ENCODE measurements at places on chromosomes 1 and 21.

DNA sequence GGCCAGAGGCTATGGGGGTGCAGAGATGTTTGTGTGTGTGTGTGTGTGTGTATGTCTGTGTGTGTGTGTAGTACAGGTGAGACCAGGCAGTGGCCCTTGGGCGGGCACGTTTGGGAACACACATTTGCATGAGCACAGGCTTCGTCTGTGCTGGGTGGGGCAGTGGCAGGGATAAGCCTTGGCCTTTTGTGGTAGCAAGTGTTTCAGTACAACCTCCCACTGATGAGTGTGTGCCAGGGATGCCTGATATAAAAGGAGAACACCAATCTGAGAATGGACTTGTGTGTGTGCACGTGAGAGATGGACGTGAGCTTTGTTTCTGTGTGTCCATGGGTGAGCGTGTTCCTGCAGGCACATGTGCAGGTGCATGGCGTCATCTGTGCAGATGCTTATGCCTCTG is 3.0 kb downstream of the NTRK1 start:
- no peak for DNase-seq

DNA sequence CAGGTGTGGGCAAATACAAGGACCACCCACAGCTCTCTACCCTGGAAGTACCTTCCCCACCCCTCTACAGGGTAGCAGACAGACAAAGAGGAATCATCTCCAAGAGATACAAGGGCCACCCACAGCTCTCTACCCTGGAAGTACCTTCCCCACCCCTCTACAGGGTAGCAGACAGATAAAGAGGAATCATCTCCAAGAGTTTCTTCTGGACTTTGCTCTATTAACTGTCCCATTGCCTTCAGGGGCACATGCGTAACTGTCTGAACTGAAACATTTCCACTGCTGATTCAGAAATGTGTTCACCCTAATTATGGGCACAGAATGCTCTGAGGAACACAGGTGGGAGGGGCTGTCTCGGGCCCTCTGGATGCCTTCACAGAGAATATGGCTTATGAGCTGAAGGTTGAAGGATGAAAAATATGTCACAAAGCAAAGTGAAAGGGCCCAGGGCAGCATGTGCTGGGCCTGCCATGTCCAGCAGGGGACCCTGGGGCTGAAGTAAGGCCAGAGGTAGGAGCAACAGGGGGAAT is 43.9 kb downstream of the ZNF281 start:
- DNase-seq: no peak

- peak; percentile 45 for DNase-seq
Measured at GRCh38 chr1:25204797-25205480, 27.4 kb downstream of the SYF2 start.

DNA sequence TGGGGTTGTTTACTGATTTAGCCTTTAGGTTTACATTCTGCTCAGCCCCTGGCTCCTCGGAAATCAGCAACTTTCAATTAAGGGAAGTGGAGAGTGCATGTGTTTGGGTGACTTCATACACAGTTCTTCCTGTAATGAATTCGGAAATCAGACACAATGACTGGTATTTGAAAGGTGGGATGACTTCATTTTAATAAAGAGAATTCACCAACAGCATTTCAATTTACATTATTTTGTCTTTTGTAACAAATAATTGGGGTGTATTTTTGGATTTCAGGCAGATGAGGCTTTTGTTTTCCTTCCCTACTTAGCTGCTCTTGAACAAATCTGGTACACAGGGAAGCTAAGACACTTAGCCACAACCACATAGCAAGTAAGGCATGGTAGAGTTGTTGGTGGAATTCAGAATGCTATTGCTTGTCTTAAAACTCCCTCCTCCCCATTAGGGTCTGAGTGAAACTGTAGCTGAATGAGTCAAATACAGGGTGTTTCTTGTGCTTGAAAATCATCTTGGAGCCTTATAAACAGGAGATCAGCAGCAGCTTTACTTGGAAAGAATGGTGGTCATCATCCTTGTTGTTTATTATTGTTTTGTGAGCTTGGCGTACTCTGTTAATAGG is 917 bp downstream of the STX12 start:
- no peak for DNase-seq

DNA sequence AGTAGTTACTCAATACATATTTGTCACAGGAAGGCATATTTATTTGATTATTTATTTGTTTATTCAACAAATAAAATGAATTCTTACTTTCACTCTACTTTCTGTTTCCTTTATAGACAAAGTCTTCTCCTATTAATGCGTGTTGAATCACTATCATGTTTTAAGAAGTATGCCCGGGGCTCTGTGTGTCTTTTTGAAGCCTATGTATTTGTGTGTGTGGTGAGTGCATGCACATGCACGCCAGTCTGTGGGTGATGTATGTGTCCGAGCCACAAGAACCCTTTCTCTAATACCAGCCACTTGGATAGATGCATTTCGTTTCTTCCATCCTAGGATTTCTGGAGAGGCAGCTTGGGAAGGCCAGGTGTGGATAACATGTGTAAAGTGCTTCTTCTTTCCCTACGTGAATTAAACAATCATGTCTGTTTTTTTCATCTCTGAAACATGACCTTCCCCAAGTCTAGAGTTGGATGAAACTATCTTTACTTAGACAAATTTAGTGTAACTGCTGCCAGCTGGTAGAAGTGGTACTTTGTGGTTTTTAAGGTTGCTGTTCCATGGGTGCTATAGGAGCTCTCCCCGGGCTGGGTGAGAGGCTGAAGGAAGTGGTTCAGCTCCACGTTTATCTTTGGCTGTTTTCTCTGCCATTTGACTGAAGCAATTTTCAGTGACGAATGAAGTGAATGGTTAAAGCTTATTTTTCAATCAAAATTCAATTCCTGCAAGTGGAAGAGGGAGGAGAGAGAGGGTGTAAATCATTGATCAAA is 46.8 kb upstream of the PPM1J start:
- no peak for DNase-seq

DNA sequence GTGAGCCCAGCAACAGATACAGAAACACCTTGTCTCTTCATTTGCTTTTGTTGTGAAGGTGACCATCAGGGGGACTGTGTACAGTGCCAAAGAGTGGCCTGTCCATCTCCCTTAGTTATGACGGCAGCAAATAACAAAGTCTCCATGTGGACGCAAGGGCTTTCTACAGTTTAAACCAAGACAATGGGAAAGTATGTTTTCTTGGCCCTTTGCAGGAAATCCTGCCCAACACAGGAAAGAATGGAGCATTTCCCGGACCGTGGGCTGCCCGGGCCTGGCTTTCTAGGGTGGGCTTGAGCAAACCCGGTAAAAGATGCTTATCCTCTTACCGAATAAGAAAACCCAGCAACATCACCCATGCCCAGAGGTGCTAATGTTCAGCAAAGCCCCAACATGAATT is 87.3 kb downstream of the ZBTB18 start:
- no peak for DNase-seq
